Anterior cingulate cortex (tissue), 58 donors: ENCODE measurements at places on chromosomes 5 and 9.

DNA sequence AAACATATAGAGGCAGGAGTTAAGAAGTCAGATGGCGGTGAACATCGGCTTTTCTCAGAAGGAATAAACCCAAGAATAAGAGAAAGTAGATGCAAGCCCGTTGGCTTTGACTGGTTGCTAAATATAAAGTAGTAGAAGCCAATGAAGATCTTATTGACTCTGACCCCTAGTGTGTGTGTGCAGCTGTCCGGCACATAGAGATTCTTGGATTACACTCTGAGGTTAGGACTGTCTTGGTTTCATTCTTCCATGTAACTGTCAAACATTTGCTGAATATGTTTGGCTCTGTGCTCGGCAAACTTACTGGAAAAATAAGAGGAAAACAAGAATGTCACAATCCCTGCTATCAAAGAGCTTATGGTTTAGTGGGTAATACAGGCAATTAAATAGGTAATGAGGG is 54.9 kb downstream of the ASTN2 start:
- no peak for DNase-seq

GRCh38 chr5:176793736-176794135 is 16.6 kb upstream of the UNC5A start:
- DNase-seq = no peak

DNA sequence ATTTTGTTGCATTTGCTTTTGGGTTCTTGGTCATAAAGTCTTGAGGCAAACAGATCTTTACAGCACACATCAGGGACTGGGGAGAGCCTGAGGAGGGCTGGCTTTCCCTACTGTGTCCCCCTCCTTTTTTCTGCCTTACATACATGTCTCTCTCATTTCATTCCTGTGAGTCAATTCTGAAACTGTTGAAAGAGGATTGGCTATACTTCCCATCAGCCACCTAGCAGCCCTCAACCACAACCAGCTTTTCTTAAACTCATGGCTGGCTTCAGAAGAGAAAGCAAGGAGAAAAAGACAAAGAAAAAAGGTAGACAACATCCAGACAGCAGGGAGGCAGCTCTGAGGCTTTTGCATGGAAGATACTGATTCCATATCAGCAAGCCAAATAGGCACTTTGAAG is 374.8 kb upstream of the KIF2A start:
- DNase-seq = no peak

GRCh38 chr5:93850311-93850710 is 108.9 kb upstream of the POU5F2 start:
- DNase-seq = no peak

GRCh38 chr5:2017540-2018389 is 135.0 kb upstream of the IRX4 start:
- no peak for DNase-seq

DNA sequence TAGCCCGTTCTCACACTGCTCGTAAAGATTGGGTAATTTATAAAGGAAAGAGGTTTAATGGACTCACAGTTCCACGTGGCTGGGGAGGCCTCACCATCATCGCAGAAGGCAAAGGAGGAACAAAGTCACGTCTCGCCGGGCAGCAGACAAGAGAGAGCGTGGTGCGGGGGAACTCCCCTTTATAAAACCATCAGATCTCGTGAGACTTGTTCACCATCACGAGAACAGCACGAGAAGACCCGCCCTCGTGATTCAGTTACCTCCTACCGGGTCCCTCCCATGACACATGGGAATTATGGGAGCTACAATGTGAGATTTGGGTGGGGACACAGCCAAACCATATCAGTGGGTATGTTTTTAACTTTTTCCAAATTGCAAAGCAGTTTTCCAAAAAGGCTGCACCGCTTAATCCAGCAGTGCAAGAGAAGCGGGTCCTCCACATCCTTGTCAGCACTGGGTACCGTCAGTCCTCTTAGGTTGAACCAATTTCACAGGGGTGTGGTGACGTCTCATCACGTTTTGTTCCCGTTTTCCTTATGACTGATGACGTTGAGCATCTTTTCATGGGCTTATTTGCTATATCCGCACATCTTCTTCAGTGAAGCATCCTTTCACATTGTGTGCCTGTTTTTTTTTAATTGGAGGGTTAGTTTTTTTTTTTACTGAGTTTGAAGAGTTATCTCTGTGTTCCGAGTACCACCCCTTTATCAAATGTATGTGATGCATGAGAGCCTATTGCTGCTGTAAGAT is 8.0 kb upstream of the FCN2 start:
- DNase-seq = no peak

- DNase-seq = no peak
Observed at GRCh38 chr9:73059247-73059646, 92.4 kb upstream of the ANXA1 start.
